NCI-H2081 (cell line): ENCODE measurements at places on chromosomes 13 and 19.
A peak's percentile ranks its signal among the peaks of the same experiment; 100 is the strongest.

DNA sequence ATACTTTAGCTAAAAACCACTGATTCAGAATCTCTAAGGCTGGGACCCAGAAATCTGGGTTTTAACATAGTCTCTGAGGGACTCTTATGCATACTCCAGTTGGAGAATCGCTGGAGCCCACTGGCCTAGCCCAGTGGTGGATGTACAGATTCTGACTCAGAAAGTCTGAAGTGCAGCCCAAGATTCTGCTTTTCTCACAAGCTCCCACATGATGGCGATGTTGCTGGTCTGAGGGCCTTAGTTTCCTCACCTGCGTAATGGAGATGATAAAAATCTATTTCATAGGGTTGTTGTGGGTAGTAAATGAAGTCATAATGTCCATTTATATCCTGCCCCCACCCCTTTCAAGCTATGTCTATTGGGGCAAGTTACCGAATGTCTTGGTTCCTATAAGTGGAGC lies 7.7 kb upstream of the CDADC1 start:
- peak; percentile 8 for DNase-seq

DNA sequence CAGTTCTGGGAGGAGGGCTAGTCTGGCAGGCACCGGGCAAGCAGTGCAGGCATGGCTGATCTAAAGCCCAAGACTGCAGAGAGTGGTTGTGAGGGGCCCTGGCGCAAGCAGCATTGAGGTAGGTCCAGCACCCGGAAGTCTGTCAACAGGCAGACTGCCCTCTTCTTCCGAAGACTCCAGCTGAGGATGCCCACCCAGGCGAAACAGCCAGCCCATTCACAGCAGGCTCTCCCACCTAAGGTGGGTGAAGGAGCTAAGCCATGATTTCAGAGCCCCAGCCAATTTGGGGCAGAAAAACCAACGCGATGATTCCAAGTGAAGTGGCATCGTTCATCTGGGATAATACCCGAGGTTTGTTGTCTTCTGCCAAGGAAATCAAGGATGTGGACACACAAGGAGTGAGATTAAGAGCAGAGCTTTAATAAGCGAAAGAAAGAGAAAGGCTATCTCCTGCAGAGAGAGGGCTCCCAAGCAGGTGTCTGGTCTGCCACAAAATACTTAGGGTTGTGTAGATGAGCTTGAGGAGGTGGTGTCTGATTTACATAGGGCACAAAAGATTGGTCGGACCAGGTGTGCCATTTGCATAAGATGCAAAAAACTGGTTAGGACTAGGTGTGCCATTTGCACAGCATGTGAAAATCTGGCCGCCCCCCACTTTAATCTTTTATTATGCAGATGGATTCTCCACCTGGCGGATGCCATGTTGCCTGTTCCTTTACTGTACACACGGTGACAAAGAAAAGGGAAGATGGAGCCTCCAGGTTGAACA lies 22.6 kb downstream of the FAM124A start:
- no peak for DNase-seq

- no peak for DNase-seq
Measured at GRCh38 chr13:113126265-113127150, 3.9 kb downstream of the F10 start.

DNA sequence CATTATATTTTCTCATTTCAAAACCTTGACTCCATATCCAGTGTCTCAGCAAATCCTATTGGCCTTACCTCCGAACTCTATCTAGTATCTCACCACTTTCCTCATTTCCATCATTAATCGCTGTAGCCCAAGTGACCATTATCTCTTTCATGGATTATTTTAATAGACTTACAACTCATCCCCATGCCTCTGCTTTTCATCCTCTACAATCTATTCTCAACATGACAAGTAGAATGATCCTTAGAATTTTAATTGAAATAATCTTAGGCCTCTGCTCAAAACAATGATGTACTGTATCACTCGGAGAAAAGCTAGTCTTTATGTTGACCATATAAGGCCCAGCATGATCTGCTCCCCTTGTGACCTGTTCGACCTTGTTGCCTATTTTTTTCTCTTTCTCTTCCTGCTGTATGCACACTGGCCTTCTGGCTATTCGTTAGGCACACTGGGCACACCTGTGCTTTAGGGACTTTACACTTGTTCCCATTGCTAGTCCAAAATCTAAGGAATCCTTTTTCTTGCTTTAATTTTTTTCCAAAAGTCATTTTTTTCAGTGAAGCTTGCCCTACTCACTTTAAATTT lies 21.4 kb downstream of the DNAJC15 start:
- no peak for DNase-seq

- DNase-seq = no peak
Measured at GRCh38 chr19:28221736-28222135, 991.2 kb downstream of the UQCRFS1 start.

DNA sequence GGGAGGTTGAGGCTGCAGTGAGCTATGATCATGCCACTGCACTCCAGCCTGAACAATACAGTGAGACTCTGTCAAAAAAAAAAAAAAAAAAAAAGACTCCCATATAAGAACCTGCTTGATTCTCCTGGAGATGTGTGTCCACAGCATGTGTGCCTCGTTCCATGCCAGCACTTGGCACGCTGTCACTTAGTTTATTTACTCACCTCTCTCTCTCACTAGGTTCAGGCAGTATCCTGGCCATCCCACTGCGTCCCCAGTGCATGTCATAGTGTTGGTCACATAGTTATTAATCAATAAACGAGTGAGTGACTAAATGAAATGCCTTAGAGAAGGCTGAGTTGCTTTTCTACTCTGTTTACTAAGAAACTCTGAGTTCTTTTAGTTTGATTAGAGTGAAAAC lies 79.1 kb upstream of the GPR12 start:
- peak; percentile 60 for DNase-seq

DNA sequence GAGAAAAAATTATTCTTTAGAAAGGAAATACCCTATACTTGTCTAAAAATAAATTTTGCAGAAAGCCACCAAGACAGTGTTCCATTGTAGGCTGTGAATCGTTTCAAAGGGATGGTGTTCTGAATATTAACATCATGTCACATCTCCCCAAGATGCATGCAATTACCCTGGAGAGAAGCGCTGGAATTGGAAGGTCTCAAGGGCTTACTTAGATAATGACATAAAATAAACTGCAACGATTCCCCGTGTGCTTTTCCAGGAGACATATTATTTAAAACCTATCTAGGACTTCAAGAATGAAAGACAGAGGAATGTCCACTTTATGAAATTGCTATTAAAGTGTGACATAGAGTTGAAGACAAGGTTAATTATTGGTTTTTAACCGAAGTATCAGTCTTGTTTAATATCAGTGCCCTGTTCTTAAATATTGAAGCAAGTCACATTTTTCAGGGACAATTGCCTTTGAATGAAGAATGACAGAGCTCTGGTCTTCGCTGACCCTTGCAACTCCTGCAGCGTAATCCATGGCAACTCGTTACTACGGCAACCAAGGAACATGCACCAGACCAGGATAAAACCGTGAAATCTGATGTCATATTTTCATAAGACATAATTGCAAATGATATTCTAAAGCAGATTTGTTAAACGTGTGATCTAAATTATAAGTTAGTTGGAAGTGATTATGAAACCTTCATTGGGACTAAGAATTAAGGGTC lies 91.7 kb downstream of the EFNB2 start:
- no peak for DNase-seq

GRCh38 chr13:72808917-72809500 lies 27.1 kb downstream of the PIBF1 start:
- DNase-seq = no peak

DNA sequence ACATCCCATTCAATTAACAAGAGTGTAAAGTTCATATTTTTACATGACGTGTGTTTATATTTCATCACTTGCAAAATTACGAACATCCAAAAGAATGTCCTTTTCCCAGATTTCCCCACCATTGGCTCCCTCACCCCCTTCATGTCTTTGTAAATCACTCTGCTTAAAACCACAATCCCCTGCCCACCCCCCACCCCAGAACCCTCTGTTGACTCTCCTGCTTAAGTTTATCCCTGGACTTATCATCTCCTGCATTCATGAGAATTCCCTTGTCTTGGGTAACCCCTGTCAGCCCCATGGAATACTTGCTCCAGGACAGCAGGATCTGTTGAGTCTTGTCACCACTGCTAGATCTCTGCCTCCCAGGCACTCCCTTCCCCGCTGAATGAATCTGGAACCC lies 109.9 kb downstream of the COL4A1 start:
- no peak for DNase-seq

GRCh38 chr19:34274827-34275625 lies 20.7 kb downstream of the GARRE1 start:
- DNase-seq = no peak

GRCh38 chr19:13938301-13939064 lies at the start of gene PODNL1:
Gene PODNL1 (minus strand): TSS chr19:13938417. CDS start chr19:13938181, 236 bp downstream.
- no peak for DNase-seq

DNA sequence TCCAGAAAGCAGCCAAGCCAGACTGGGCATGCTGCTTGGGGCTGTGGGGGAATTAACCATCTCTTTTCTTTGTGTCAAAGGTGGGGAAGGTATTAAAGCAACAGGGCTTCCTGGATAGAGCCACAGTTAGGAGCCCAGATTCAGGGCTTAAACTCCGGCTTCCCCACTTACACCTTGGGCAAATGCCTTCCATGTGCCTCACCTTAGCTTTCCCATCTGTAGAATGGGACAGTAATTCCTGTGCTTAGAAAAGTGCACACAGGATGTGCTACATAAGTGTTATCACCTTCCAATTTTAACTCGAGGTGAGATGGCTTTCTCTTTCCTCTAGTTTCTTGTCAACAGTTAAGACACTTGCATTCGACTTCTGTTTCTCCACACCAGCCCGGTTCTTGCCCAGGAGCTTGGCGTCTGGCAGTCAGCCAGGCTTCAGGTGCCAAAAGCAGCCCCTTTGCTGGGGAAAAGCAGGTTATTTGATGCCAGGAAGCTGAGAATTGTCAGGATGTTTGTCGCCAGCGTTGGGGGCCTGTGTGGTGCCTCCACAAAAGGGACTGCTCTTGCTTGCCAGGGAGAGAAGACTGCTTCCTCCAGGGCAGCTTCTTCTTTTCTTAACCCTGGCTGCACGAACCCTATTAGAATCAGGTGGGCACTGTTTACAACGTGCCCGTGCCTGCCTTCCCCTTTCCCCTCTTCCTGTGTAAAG lies 79.2 kb downstream of the SIPA1L3 start:
- peak; percentile 58 for DNase-seq

DNA sequence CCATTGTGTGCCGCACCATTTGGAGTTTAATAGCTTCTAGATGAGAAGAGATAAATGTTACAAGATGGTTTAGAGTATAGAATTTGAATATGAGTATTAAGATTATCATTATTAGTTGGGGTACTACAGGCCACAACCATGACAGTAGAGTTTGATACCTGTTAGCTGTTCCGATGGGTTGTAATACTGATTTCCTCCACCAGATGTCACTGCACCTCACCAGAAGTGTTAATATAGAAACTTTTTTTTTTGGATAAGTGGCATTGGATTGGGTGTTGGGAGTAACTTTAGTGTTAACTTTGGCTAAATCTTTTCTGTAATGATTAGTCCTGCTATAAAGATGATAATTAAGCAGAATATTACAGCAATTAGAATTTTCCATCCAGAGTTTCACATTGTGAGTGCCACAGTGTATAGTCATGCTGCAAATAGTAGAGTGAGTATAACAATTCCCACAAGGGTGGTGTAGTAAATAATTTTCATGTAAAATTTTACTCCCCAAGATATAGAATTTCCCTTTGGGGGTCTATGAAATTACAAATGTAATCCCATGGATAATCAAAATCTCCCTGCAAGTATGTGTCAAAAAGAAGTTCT lies 56.3 kb downstream of the PSG3 start:
- no peak for DNase-seq

DNA sequence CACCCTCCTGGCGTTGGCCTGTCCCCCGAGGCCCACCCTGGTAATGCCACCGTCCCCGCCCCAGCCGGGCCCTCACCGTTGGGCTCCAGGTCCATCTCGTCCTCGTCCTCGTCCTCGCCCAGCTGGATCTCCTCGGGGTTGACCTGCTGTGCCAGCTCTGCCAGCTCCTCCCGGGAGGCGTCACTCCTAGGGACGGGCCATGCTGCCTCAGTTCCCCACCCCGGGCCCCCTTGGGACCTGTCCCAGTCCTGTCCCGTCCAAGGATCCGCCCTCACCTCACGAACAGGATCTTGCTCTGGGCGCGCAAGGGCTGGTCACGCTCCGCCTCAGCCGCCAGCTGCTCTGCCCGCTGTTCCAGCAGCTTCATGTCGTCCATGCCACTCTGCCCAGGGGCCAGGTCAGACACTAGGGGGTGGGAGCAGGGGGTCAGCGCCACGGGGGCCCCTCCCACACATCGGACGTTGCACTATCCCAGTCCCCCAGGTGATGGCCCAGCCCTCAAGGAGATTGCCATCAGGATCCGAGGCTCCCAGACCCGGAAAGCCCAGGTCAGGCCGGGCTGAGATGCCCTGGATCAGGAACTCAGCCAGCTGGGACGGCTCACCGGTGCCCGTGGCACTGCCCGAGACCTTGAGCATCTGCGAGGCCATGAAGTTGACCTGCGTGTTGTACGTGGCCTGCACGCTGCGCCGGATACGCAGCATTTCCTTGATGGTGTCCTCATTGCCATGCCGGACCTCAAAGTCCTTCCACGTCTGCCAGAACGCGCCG lies 9.5 kb downstream of the XAB2 start:
- DNase-seq = no peak

DNA sequence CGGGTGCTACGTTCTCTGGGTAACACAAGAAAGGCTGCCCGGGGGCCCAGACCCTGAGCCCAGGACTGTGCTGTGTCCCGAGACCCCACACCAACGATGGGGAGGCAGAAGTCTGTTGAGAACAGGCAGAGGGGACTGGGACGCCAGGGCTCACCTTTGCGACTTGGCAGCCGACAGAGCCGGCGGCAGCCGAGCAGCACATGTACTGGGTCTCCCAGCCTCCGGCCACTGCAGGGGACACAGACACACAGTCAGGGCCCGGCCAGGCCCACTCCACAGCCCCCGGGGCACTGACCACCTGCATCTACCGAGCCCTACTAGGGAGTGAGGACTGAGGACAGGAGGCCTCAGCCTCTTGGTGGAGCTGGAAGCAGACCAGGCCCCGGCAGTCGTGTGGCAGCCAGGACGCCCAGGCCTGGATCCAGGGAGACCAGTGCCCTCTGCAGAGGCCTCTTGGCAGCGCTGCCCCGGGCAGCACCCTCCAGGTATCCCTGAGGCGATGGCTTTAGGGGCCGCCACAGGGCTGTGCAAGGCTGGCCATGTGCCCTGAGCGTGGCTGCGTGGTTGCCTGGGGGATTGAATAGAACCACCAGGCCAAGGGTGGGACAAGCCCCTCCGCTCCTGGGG lies 5.6 kb upstream of the ATP8B3 start:
- DNase-seq = no peak

DNA sequence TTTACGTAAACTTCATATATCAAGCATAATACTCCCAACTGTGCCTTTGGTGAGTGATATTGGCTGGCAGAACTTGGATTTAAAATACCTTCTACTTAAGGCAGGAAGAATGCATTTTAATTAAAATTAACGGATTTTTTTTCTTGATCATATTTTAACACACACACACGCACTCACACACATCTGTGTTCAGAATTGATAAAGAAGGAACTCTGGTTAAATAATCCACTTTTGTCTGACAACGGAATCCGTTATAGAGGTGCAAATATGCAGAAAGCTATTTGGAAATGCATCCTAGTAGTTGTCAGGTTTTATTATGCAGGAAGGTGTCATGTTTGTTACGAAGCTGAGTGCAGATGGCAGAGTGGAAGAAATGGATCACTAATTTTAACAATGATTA lies 105.5 kb upstream of the ZNF536 start:
- no peak for DNase-seq

- DNase-seq = peak; percentile 7
Measured at GRCh38 chr19:38209671-38210457, 14.2 kb downstream of the DPF1 start.

- DNase-seq = no peak
Measured at GRCh38 chr19:6654347-6655310, 15.3 kb downstream of the TNFSF14 start.
